ENCODE measurements at places on chromosomes 5 and 9.

- DNase-seq, result no peak
Measured at GRCh38 chr5:132498152-132498551, 7.6 kb upstream of the IRF1 start.

GRCh38 chr5:170634256-170634990 is 130.6 kb downstream of the KCNIP1 start:
- DNase-seq, result no peak

GRCh38 chr9:94921092-94921471 is 194.6 kb downstream of the AOPEP start:
- no peak for DNase-seq

DNA sequence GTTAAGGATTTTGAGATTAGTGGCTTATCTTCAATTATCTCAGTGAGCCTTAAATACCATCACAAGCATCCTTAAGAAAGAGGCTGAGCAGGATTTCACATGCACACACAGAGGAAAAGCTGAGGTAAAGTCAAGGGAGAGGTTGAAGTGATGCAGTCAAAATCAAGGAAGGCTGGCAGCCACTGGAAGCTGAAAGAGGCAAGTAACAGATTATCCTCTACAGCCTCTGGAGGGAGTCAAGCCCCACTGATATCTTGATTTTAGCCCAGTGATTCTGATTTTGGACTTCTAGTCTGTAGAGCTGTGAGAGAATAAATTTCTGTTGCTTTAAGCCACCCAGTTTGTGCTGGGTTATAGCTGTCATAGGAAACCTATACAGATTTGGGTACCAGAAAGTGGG is 80.1 kb downstream of the ANKRD31 start:
- peak; percentile 14 for DNase-seq

DNA sequence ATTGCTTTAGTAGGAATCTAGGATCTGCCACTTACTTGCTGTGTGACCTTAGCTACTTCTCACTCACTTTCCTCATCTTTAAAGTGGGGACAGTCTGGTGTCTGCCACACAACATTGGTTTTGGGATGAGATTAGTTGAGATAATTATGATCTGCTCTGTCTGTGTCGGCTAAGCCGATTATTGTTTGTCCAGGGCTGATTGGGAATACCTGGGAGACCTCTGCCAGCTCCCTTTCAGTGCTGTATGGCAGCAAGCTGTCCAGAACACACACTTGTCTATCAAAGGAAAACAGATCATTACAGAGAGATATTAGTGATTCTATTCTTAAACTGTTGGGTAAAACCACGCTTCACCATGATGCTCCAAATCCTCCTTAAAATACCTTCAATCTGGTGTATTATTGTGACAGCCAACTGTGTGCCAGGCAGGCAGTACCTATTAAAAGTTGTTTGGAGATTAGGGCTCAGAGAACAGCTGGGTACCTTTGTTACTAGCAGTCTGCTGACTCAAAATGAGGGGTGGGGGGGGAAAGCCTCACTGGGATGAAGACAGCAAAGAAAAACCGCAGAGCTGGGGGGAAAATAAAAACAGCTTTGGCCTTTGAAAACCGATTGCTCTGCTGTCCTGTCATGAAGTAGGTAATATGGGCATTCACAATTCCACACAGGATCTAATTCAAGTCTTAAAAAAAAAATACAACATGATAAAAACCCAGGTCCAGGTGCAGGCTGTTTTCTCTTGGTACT is 458.4 kb upstream of the C9orf72 start:
- peak; percentile 80 for DNase-seq

DNA sequence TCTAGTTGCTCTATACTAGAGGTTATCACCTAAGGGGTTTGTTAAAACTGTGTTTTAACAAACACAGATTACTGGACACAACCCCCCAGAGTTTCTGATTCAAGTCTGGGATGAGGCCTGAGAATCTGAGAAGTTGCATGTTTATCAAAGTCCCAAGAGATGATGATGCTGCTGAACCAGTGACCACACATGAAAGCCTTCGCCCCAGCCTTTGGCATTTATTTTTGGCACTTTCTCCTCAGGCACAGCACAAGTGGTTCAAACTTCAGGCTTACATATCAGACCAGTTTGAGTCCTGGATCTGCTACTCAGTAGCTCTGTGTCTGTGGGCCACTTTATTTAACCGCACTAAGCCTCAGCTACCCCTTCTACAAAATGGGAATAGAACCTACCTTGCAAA is 407.2 kb upstream of the PIK3R1 start:
- DNase-seq, result no peak

- no peak for DNase-seq
Measured at GRCh38 chr5:129691220-129691619, 56.7 kb upstream of the MINAR2 start.

GRCh38 chr5:178324481-178325310 is 92.1 kb upstream of the PHYKPL start:
- DNase-seq, result no peak

DNA sequence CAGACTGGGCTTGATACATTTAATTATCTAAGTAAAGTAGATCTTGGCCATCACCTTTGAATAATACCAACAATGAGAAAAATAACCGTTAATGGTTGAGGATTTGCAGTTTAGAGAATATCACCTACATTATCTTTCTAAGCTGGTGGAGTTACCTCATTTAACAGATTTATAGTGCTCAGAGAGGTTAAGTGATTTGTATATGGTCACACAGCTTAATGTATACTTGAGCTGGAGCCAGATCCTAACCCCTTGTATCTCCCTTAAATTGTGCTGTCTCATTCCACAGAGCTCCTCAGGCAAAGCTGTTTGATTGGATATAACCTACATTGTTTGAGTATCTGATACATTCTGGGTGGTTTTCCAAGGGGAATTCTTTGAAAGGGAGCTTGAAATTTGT is 57.8 kb downstream of the INSYN2B start:
- DNase-seq, result no peak

DNA sequence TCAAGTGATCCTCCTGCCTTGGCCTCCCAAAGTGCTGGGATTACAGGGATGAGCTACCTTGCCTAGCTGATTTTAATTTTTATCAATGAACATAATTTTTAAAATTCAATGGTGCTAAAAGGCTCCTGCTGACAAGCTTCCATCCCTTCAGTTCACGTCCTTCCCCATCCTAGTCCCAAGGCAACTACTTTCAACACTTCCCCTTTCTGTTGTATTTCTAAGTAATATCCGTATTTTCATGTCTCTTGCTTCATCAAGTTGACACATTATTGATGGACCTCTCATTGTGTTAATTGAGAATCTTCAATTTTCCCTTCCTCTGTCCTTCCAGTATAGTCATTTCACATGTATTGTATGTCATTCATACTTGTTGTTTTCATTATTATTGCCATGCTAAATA is 93.8 kb upstream of the RASGRF2 start:
- no peak for DNase-seq

DNA sequence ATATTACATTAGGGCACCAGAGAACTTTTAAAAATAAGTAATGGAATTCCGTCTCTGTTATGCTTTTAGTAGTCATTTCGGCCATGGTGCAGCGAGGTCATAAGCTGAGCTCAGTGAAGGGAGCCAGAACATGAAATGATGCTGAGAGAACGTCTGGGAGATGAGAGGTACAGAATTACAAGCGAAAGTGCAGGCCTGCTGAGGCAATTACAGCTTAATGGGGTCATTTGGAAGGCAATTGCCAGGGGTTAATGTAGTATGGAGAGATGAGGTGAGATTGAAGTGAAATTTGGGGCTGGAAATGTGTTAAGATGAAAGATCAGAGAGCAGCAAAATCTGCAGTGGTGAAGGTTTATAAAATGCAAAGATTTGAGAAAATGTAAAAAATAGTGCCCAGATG is 96.5 kb downstream of the PBX3 start:
- DNase-seq, result peak; percentile 34

- no peak for DNase-seq
Measured at GRCh38 chr5:135122797-135123196, 88.8 kb upstream of the PITX1 start.

DNA sequence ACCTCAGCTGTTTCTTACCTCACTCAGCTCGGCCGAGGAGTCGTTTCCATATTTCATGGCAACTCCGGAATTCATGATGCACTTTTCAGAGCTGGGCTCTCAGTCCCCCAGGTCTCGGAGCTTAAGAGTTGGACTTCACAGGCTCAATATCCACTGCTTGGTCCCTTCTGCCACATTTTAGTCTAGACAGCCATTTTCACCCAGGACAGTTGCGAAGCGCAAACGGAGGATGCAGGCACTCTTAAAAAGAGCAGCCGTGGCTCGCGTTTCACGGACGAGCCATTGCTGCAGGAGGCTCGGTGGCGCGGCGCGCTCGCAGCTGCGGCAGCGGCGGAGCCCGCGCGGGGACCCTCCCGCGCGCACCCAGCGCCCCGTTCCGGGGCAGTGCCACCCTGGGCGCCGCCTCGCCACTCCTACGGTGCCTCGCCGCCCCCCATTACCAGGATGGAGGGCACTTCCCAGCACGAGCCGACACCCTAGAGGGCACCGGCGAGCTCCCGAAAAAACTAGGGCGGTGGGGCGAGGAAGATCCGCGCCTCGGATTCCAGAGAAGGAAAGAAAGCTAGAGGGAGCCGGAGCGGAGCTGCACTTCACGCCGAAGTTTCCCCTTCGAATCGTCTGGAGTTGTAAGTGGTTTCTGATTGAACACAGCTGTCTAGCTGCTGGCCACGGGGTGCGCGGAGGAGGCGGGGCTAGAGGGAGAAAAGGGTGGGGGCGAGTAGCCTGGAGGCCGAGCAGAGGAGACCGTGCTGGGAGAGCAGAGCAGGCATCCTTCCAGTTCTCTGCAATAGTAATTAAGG is 140.3 kb downstream of the TSSK1B start:
- DNase-seq, result peak; percentile 85

DNA sequence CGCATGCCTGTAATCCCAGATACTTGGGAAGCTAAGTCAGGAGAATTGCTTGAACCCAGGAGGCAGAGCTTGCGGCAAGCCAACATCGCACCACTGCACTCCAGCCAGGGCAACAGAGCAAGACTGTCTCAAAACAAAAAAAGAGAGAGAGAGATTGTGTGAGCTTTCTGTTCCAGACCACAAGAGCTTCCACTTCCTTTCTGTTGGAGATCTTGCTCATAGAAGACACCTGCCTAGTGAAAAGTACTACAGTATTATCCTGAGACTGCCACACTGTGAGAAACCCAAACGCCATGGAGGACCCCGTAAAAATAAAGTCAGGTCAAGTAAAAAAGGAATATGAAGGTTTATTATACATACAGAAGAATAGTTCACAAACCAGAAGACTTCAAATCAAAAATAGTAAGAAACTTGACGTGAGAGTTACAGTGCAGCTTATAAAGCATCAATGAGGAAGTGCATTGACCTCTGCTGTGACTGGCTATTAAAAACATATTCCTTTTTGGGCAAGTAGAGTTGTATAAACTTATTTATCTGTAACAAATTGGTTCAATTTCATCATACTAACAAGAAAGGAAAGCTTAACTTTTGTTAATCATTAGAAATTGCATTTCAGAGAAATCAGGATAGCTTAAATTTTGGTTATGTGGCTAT is 4.3 kb upstream of the EMB start:
- DNase-seq, result no peak

DNA sequence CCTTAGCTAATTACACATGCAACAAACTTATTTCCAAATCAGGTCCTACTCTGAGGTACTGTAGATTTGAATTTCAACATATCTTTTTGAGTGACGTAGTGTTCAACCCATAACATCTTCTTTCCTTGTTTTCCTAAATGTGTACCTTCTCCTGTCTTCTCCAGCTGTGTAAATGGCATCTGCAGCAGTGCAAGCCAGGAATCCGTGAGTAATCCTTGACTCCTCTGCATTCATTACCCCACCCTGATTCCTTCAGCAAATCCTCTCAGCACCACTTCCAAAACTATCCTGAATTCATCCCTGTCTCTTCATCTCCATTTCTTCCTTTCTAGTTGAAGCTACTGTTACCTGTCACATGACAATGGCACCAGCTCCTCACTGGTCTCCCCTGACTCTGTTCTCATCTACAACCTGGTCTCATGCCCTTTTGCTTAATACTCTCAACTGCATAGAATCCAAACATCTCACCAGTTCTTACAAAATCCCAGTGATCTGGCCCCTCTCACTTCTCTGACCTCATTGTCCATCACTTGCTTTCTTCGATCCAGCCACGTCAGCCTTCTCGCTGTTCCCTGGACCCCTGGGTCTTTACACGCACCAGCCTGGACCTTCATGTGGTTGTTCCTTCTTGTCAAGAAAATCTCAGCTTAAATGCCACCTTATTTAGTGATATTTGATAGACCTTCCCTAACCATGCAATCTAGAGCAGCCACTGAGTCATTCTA is 14.6 kb upstream of the TRAF1 start:
- no peak for DNase-seq

- no peak for DNase-seq
Measured at GRCh38 chr9:98634685-98635336, 73.9 kb downstream of the GABBR2 start.

GRCh38 chr9:33429256-33429985 is 18.0 kb downstream of the AQP3 start:
- no peak for DNase-seq

DNA sequence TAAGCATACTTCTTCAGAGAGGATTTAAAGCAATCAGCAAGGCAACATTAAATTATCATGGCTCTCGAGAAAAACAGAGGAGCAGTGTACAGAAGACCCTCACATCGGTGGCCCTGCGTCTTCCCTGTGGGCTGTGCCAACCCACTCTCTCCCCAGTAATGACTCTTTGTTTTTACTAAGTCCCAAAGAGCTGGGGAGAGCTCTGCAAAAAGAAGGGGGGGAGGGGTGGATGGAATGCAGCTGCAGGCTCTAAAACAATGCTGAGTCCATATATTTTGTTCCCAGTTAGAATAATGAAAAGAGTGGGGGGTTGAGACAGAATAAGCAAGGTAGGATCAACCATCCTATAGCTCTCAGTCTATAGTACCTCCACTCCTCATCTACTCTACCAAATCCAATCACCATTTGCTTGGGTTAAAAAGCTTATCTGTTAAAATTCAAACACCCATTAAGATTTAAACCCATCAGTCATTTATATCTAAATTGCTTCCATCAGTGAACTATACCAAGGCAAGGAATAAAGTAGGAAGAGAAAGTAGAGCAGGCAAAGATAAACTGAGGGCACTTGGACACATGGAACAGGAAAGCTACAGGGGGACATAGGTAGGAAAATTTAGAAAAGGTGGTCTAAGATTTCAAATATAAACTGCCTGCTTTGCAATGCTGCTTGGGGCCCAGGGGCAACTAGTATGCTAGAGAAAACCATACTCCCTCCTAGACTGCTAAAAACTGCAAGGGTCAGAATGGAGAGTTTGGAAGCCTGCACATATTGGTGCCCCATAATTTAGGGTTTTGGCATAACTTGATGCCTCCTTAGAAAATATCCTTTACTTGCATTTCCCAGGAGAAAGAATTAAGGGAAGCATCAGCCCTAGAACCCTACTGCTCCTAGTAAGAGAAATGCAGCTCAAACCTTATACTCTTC is 20.6 kb downstream of the ELL2 start:
- DNase-seq, result peak; percentile 68

Data from neural progenitor cell (in vitro differentiated cells).